Anterior cingulate cortex (tissue), 58 donors: ENCODE measurements at places on chromosomes 3 and 15.

GRCh38 chr3:135762188-135762856 is 203.2 kb upstream of the PPP2R3A start:
- no peak for DNase-seq

DNA sequence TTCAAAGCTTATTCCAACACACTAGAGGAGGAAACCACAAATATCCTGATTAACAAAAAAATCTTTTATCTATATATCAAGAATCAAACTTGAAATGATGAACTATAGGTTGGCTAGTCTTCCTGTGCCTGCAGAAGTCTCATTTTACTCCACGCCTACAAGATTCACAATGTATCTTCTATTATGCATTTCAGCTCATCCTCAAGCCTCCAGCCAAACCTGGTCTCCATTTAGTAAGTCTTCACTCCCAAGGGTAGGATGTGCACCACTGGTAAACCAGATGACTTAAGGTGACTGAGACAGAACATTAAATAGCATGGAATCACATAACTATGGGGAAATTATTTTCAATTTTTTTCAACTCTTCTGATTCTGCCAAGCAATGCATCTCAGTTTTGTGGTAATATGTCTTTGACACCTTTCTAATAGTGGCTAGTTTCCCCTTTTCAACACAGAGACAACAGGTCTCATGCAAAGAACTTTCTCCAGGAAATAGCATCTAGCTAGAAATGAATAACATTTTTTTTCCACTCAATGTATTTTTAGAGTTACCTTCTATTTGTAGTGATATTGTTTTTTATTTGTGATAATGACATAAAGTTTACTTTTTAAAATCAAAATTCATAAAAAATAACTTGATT is 166.9 kb downstream of the TNIK start:
- DNase-seq, result no peak

- no peak for DNase-seq
Measured at GRCh38 chr3:23254282-23254681, 51.2 kb downstream of the UBE2E2 start.

GRCh38 chr3:178392511-178392926 is 143.7 kb upstream of the KCNMB2 start:
- no peak for DNase-seq

DNA sequence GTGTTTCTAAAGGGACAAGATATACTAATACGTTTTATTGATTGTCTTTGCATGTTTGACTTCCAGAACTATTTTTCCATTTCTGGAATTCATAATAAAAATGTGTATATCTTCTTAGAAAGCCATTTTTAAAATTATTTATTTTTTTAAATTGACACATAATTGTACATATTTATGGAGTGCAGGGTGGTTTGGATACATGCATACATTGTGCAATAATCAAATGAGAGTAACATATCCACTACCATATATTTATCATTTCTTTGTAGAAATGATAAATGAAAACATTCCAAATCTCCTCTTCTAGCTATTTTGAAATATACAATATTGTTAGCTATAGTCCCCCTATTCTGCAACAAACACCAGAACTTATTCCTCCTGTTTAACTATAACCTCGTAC is 156.5 kb upstream of the ABI3BP start:
- no peak for DNase-seq

- no peak for DNase-seq
Measured at GRCh38 chr15:59945036-59945435, 59.1 kb upstream of the FOXB1 start.

DNA sequence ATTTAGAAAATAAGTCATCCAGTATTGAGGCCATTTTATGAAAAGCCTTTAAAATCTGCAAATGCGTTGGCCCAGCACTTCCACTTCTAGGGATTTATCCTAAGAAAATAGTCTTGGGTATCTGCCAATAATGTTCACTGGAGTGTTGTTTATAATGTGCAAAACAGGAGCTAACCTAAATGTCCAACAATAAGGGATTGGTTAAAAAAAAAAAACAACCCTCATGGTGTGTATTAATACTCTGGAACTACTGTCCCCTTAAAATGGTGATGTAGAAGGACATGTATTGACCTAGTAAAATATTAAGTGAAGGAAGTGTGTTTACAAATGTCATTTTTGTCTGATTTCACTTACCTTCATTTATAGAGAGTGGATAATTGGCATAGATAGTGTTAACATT is 58.0 kb downstream of the IGF1R start:
- DNase-seq, result no peak

GRCh38 chr15:48086576-48086975 is 34.2 kb upstream of the SLC24A5 start:
- DNase-seq, result no peak

GRCh38 chr3:40867797-40868196 is 331.5 kb upstream of the CTNNB1 start:
- DNase-seq, result no peak

- DNase-seq, result no peak
Measured at GRCh38 chr3:134428401-134428800, 54.2 kb upstream of the AMOTL2 start.

DNA sequence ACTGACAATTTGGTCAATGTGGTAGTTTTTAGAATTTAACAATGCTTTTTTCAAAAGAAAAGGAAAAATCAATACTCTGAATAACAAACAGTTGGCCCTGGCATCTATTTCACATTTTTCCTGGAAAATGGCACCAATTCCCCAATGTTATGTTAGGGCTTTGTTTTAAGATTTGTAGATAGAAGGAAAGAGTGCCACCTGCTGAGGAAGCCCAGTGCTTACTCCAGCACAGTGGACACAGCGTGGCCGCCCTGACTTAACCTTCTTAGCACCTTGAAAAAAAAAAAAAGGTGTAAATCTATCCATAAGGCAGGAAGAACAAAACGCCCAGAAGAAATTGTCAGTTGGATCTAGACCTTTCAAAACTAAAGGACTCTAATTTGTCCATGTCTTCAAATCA is 110.7 kb upstream of the CNTN4 start:
- DNase-seq, result no peak

- DNase-seq, result peak; percentile 54
Measured at GRCh38 chr3:158713094-158713499, 19.2 kb downstream of the RARRES1 start.

- DNase-seq, result no peak
Measured at GRCh38 chr15:52804526-52805081, 14.5 kb upstream of the ONECUT1 start.

- no peak for DNase-seq
Measured at GRCh38 chr15:81880314-81880713, 165.5 kb downstream of the MEX3B start.

- DNase-seq, result no peak
Measured at GRCh38 chr3:108333961-108334360, 37.6 kb downstream of the HHLA2 start.

DNA sequence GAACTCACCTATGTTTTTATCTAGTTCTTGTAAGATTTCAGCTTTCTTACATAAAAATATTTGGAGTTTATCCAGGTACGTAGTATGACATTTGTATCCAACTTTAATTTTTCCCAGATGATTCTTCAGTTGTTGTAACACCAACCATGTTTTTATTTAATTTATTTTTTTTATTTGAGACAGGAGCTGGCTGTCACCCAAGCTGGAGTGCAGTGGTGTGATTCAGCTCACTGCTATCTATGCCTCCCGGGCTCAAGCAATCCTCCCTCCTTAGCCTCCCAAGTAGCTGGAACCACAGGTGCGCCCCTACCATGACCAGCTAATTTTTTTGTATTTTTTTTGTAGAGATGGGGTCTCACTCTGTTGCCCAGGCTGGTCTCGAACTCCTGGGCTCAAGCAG is 6.6 kb downstream of the XYLB start:
- no peak for DNase-seq

DNA sequence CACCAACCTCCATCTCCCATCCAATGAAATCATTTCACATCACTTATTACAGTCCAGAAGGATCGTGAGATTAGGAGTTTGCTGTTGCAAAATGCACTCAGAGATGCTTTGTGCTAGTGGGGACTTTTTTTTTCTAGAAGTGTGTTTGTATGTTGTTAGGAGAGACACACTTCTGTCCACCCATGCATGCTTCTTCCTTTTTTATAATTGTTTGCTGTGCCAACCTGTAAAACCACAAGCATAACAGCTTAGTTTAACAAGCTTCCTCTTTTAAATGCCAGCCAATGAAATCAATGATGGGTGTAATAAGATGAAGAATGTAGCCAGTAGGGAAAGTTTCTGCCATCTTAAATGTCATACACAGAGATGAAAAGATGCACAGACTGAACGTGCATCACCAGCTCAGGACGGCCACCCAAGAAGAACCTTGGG is 305.6 kb upstream of the STT3B start:
- DNase-seq, result no peak

DNA sequence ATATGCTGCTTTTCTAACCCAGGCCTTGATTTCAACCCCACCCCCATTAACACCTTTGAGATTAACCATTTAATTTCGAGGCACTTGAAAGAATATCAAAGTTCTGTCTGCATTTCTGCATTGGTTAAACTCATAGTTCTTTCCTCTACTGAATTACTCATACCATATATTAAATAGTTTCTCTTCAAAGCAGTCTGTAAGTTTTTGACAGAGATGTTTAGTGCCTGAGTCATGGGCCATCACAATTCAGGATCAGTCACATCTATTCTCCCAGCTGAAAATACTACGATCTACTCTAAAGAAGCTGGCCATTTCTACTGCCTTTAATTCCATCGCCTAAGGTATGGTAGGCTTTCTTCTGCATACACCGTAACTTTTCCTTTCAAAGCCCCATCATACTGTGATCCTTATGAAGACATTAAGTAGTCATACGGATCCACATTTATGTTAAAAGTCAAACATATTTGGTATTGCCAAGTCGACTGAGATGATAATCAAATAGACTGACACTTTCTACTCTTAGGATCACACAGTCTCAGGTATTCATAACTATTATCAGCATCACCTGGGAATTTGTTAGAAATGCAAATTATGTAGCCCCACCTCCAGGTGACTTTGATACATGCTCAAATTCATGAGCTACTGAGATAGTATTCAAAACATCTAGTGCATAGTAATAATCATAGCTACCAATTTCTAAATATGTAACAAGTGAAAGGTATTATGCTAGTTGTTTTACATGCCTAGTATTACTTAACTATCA is 489.4 kb upstream of the IL12A start:
- DNase-seq, result no peak

DNA sequence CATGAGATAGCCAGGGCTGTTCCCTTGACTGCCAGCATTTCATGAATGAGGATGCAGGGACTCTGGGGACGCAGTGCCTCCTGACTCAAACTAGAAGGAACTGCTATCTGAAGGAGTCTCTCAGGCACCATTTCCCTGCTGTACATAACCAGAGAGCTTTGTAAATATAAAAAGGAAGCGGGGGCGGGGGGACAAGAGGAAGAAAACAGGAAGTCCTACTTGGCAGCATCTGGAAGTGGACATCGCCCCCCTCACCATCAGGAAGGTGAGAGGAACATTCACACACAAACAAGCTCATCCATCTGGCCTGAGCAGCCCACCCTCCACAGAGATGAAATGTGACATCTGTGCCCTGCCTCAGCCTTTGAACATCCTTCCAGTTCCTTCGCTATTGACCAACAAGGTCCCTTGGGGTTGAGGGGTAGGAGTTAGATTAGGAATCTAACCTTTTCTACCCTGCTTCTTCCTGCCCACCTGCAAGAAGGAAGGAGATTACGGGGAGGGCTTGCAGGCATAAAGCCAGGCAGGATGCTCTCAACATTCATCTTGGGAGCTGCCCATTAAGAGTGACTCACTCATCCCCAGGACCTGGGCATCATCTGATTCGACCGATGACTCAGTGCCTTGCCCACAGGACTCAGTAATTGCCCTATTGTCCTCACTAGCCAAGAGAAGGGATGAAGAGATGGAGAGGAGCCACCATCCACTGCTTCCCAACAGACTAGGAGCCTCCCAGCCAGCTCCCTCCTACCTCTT is 31.9 kb downstream of the SH3BP5 start:
- no peak for DNase-seq

- peak; percentile 25 for DNase-seq
Measured at GRCh38 chr15:65868546-65869125, 655 bp upstream of the RAB11A start.
